ENCODE measurements at places on chromosomes 12 and 14. TPM values are rescaled to one million over a fixed set of nuclear protein-coding genes. Genes with fewer than 3 reads are reported as not detected.

MYO1H gene
- not detected for total RNA-seq

MORN3 gene
- total RNA-seq = 0.29 TPM

CNTN1 gene
- total RNA-seq = 0.13 TPM

AGAP2 gene
- total RNA-seq = 0.36 TPM

GPD1 gene
- total RNA-seq = not detected

SYNE3 gene
- total RNA-seq = 19.8 TPM

PPP1R13B gene
- 28.4 TPM for total RNA-seq

KMT2D gene
- total RNA-seq = 79.6 TPM

BEST3 gene
- 0.07 TPM for total RNA-seq

COL2A1 gene
- total RNA-seq = not detected

CLEC2B gene
- 79.1 TPM for total RNA-seq

LGR5 gene
- total RNA-seq = not detected

KLHL33 gene
- total RNA-seq = not detected

BMAL2 gene
- total RNA-seq = 86.2 TPM

PPM1A gene
- total RNA-seq = 28.4 TPM

LTBP2 gene
- total RNA-seq = 256 TPM

PIK3C2G gene
- not detected for total RNA-seq

PTCSC3 gene
- not detected for total RNA-seq

SLC41A2 gene
- 16.0 TPM for total RNA-seq

MUCL1 gene
- not detected for total RNA-seq

VCPKMT gene
- 7.6 TPM for total RNA-seq

POLE2 gene
- 30.1 TPM for total RNA-seq

PYM1 gene
- 22.2 TPM for total RNA-seq

SP7 gene
- total RNA-seq = not detected

KRT78 gene
- total RNA-seq = not detected

RFX4 gene
- total RNA-seq = not detected

GZMH gene
- total RNA-seq = not detected

DPY19L2 gene
- total RNA-seq = 3.0 TPM

FBXO21 gene
- total RNA-seq = 86.8 TPM

C12orf54 gene
- not detected for total RNA-seq
